ENCODE measurements at places on chromosomes 3 and 15.

- DNase-seq = no peak
Measured at GRCh38 chr3:164465172-164465571, 613.1 kb downstream of the SI start.

DNA sequence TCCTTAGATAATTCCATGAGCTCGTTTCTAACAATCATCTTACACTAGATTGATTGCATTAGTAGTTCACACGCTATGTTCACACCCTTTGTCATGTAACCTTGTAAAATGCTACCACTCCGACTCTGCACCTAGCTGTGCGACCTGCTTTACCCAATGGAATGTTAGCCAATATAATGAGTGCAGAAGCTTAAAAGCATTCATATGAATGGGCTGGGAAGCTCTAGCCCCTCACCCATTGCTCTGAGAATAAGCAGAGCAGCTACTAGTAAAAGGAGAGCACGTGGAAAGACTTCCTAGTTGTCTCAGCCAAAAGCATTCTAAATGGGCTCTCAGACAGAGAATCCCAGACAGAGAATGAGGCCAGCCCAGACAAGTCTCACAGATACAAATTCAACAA is 410.6 kb upstream of the UBE2E2 start:
- DNase-seq = no peak

- no peak for DNase-seq
Measured at GRCh38 chr3:27656790-27657189, 65.3 kb downstream of the EOMES start.

DNA sequence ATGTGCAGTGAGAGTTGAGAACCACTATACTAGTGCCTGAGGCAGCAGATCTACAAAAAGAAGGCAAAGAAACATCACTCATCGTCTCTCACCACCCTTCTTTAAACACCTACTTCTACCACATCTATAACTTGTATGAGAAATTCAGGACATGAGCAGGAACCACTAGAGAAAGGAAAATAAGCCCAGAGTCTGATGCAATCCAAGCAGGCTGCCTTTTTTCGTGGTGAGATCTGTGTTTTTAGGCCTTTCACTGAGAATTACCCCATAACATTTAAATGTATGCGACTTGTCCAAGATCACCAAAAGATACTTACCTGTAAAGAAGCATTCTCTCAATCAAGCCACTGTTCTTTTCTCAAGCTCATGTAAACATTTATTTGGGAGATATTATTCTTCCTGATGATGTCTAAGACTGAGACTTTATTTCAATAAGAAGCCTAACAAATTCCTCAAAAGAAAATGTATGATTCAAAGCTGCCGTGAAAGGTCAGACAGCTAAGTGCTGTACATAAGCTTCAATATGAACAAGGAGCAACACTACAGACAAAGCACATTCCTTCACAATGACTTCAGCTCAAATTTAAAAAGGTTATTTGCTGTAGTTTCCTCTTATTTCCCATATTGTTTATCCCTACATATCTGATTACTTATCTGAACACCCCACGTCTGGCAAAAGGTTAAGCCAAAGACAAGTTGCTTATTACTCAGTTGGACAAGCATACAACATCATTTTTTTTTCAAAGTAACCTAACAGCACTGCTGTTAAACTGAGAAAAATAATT is 16.5 kb downstream of the SPICE1 start:
- no peak for DNase-seq

GRCh38 chr3:140899363-140899762 is 42.3 kb upstream of the SLC25A36 start:
- DNase-seq = no peak
